Activated CD8-positive, alpha-beta T cell treated with anti-CD3 and anti-CD28 coated beads, Interleukin-2, amount 10 ng/mL, durations not matched to agents 7 days and 5 days (primary cell): ENCODE measurements at places on chromosomes 4 and X. TPM values are rescaled to one million over a fixed set of nuclear protein-coding genes. Genes with fewer than 3 reads are reported as not detected.

PAGE2B gene
- not detected for total RNA-seq

DNA sequence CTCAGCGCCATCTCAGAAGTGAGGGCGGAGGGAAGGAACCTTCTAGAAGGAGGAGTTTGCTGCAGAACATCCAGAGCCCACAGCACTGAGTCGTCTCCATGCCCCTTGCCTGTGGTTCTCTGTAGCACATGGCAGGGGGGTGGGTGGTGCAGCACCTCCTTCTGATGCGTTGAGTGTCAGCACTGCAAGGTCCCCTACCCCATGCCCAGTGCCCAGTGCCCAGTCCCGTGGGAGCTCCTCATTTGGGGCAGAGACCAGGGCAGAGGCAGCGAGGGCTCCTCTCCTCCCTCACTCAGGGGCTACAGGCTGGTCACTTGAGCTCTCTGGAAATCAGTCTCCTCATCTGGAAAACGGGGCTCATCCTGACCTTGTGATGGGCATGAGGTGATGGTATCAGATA, 78.1 kb downstream of the HTRA3 start:
- no peaks in the 10 kb centered on the region for H3K4me1 ChIP-seq
- no peaks in the 10 kb centered on the region for H3K36me3 ChIP-seq
- DNase-seq, result no peak
- H3K27ac ChIP-seq, result no peak overlapping the region
- no peaks in the 10 kb centered on the region for H3K27me3 ChIP-seq
- H3K4me3 ChIP-seq, result no peak overlapping the region

UGT2A1 gene
- total RNA-seq, result not detected

GRCh38 chrX:111874241-111874640, 1.7 kb upstream of the TRPC5OS start:
- no peaks in the 10 kb centered on the region for H3K4me1 ChIP-seq
- no peak for DNase-seq
- no peaks in the 10 kb centered on the region for H3K27me3 ChIP-seq

DNA sequence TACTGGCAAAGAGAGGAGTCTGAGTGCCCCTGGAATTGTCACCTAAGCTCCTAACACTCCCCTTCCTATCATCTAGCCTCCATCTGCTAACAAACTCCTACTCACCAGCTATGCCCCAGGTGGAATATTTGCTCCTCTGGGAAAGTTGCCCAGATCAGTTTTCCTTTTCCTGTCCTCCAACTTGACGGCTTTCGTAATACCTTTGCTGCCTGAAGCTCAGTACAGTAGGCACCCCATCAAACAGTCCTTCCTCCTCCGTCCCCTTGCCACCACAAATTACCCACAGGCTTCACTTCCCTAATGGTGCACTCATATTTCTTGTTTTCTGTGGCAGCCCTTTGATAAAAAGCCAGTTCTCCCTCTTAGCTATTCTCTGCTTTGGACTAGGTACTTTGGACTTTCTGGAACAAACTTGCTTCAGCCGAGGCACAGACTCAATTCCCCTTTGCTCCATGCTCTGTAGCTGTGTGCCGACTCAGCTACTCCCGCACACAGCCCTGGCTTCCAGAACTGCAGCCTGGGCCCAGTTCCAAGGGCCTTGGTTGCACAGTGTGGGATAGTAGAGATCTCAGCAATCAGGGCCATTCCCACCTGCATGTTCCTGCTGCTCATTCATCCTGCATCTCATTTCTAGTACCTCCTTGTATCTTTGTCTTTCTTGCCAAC, 605.1 kb downstream of the BCOR start:
- no peak overlapping the region for H3K27ac ChIP-seq
- no peaks in the 10 kb centered on the region for H3K36me3 ChIP-seq
- H3K4me3 ChIP-seq, result no peak overlapping the region
- no peak for DNase-seq
- no peaks in the 10 kb centered on the region for H3K27me3 ChIP-seq

PF4V1 gene
- not detected for total RNA-seq

DNA sequence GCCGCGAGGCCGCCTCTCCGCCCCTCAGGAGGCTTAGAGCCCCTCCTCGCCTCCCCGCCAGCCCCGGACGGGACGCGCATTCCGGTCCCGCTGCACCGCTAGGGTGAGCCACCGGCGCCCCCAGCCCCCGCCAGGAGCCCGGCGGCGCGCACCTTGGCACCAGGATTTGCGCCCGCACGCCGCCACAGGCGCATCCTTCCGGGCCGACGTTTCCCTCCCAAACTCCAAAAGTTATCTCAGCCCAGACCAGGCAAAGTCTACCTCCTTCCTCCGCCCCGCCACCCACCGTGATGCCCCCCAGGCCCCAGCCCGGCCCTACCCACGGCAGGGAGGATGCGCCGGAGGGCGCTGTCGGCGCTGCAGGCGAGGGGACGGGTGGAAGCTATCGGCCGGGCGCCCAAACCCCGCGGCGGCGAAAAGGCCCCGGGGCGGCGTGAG, 538 bp downstream of the SCML2 start:
- H3K27ac ChIP-seq, result no peak overlapping the region
- H3K4me1 ChIP-seq, result peaks cover 9% of the 10 kb centered on the region
- no peaks in the 10 kb centered on the region for H3K36me3 ChIP-seq

- H3K27me3 ChIP-seq, result no peaks in the 10 kb centered on the region
- no peak for DNase-seq
Measured at GRCh38 chr4:40656201-40656863, 26.7 kb upstream of the RBM47 start.

AGTR2 gene
- total RNA-seq, result not detected

DNA sequence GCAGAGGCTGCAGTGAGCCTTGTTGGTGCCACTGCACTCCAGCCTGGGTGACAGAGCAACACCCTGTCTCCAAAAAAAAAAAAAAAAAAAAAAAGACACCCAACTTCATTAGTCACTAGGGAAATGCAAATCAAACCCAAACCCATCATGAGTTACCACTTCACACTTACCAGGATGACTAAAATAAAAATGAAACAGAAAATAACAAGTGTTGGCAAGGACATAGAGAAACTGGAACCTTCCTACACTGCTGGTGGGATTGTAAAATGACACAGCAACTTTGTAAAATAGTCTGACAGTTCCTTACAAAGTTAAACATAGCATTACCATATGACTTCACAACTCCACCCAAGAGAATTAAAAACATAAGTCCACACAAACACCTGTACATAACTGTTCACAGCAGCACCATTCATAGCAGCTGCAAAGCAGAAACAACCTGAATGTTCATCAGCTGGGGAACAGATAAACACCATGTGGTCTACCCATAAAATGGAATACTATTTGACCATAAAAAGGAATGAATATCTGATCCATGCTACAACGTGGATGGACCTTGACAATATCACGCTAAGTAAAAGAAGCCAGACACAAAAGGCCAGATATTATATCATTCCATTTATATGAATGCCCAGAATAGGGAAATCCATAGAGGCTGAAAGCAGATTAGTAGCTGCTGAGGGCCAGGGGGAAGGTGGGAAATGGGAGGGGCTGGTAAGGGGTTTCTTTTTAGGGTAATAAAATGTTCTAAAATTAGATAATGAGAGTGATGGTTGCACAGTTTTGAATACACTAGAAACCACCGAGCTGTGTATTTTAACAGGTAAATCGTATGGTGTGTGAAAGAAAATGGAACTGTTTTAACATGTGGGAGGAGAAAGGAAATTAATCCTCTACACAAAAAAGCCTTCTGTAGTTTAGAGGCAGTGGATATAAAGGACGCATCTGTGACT, 18.3 kb downstream of the CD99L2 start:
- peak overlapping the region; percentile 94 for H3K27ac ChIP-seq
- no peak for DNase-seq
- H3K4me1 ChIP-seq, result peaks cover 36% of the 10 kb centered on the region
- H3K4me3 ChIP-seq, result peak overlapping the region; percentile 12
- H3K27me3 ChIP-seq, result no peaks in the 10 kb centered on the region
- peaks cover 15% of the 10 kb centered on the region for H3K36me3 ChIP-seq

UGT2B11 gene
- not detected for total RNA-seq

MGAT4D gene
- not detected for total RNA-seq

REELD1 gene
- not detected for total RNA-seq

KCNE5 gene
- total RNA-seq, result 0.68 TPM

DNA sequence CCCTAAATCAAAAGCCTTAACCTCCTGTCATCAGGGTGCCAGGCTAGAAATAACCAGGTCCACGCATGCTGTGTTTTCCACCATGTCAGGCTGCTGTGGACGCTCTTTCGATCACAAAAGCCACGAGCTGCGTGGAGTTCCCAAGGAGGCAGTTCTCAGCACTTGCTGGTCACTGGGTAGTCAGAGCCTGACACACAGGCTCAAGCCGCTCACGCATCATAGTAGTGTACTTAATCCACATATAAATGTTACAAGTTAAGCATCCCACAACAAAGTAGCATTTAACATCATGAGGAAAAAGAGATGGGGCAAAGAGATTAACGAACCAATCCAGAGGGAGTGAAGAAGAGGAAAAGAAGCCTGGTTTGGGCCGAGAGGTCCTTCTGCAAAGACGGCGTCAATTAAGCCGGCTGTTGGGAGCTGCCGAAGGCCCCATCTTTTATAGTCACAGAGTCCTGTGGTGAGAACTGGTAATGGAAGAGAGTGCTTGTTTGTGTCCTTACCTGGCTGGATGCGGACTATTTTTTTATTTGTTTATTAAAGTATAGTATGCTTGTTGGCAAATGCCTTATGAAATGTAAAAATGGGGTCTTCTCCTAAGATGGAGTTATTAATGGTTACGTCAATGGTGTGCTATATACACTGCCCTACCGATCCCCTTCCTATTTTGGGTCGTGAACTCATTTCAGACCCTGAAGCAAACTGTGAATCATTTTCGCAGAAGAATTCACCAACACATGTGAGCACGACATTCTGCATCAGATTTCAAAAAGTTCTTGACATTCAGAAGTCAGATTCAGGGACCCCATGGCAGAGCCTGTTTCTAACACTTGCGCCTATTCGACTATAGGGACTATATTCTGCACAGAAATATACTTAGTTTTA, 675 bp downstream of the PRIMPOL start:
- peak; percentile 32 for DNase-seq
- peak overlapping the region; percentile 86 for H3K27ac ChIP-seq
- peak overlapping the region; percentile 89 for H3K4me3 ChIP-seq
- H3K36me3 ChIP-seq, result peaks cover 38% of the 10 kb centered on the region
- H3K27me3 ChIP-seq, result no peaks in the 10 kb centered on the region

DNA sequence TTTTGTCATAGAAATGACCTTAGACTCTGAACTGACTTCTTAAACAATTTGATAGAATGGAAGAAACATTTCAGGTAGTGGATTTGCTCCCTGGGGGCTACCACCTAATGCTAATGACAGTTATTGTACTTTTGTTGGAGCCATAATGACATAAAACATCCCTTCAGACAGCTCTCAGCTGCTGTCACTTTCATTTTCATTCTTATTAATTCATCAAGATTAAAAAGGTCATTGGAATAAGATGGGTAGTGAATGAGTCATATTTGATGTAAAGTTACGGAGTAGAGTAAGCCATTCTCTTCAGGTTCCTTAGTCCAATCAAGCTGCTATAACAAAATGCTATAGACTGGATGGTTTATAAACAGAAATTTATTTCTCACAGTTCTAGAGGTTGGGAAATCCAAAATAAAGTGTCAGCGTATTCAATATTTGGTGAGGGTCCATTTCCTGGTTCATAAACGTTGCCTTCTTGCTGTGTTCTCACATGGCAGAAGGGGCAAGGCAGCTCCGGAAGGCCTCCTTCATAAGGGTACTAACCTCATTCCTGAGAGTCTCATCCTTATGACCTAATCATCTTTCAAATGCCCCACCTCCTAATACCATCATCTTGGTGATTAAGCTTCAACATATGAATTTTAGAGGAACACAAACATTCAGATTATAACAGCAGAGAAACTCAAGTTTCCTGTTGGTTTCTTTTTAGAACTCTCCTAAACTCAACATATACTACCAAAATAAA, 268.5 kb downstream of the ARAP2 start:
- no peaks in the 10 kb centered on the region for H3K36me3 ChIP-seq
- H3K4me3 ChIP-seq, result no peak overlapping the region
- peaks cover 6% of the 10 kb centered on the region for H3K4me1 ChIP-seq
- H3K27ac ChIP-seq, result no peak overlapping the region
- no peak for DNase-seq

IL21 gene
- not detected for total RNA-seq
